Adrenal gland (tissue), 19 donors: ENCODE measurements at places on chromosomes 2 and 18.

DNA sequence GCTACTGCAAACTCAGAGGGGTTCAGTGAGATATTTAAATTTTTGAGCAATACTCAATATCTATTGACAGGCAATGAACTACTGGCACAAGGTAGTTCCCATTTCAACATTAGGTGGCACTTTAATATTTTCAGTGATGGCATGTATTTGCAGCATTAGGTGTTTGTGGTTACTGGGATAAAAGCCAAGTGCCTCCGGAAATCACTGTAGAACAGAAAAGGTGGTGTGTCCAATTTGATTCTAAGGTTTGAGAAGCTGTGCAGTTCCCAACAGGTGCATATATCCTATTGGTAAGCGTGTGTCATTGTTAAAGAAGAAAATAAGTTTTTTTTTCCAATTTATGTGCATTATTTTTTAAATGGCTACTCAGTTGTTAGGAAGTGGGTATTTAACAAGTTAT lies 41.3 kb downstream of the NABP1 start:
- no peak for DNase-seq

DNA sequence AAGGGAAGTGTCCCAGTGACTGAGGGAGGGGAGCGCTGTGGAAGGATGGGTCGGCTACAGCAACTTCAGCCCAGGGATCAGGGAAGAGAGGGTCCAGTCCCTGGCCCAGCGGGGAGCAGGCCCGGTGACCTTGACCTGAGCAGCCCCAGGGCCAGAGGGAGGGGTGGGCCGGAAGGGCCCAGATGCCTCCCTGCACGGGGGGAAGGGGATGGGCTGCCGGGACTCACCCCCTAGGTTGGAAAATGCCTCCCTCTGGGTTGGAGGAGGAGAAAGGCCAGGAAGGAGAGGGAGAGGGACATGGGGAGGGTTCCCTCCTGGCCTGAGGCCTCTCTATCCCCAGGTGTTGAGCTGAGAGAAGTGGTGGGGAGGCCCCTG lies 19.8 kb downstream of the GPC1 start:
- DNase-seq, result no peak

DNA sequence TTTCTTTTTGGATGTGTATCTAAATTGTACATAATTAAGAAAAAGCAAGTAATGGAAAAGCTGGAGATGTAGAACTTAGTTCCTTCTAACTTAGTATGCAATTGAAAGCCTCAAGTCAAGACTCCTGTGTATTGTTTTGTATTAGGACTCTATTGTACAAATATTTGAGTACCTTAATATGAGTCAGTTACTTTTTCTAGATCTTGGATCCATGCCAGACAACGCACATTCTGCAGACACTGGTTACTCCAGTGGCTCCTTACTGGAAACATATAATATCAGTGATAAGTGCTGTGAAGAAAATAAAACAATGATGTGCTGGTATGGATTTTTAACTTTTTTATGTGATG lies 1.5 kb downstream of the SLC39A10 start:
- DNase-seq, result peak; percentile 42

DNA sequence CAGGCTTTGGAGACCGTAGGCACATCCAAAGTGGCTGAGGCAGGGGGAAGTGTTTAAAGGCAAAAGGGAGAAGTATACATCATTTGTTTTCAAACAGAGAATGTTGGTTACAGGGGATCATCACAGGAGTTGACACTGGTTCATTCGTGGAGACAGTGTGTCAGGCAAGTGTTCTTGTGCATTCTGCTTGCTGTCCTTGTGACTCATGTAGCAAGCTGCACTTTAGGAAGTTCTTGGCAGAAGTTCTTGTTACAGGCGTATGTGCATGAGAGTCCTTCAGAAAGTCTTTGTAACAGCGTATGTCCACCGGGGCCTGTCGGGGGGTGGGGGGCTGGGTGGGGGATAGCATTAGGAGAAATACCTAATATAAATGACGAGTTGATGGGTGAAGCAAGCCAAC lies 36.5 kb upstream of the B4GALT6 start:
- peak; percentile 73 for DNase-seq

DNA sequence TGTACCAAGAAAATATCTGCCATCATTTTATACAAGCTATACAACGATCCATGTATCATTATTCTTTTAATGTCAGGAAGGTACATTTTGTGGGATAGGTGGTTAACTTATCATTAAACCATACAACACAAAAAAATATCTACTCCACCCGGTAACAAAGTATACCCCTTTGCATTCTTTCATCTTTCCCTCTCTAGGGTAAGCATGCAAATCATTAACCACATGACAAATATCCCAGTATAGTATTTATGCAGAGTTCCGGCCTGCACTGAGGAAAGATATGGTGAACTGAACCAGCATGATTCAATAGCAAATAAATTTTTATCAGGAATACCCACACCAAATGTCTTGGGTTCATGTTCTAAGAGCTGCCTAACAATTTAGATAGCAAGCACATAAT lies 22.5 kb upstream of the SULT1C2 start:
- no peak for DNase-seq

- no peak for DNase-seq
Observed at GRCh38 chr2:236916181-236916580, 169.5 kb upstream of the COPS8 start.

DNA sequence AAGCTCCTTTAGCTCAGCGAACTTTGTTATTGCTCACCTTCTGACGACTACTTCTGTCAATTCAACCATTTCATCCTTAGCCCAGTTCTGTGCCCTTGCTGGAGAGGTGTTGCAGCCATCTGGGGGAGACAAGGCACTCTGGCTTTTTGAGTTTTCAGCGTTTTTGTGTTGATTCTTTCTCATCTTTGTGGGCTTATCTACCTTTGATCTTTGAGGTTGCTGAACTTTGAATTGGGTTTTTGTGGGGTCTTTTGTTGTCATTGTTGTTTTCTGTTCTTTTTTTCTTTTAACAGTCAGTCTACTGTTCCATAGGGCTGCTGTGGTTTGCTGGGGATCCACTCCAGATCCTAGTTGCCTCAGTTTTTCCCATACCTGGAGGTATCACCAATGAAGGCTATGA lies 57.3 kb downstream of the GTF3C3 start:
- DNase-seq, result no peak

GRCh38 chr2:147595200-147595599 lies 249.6 kb upstream of the ACVR2A start:
- no peak for DNase-seq

DNA sequence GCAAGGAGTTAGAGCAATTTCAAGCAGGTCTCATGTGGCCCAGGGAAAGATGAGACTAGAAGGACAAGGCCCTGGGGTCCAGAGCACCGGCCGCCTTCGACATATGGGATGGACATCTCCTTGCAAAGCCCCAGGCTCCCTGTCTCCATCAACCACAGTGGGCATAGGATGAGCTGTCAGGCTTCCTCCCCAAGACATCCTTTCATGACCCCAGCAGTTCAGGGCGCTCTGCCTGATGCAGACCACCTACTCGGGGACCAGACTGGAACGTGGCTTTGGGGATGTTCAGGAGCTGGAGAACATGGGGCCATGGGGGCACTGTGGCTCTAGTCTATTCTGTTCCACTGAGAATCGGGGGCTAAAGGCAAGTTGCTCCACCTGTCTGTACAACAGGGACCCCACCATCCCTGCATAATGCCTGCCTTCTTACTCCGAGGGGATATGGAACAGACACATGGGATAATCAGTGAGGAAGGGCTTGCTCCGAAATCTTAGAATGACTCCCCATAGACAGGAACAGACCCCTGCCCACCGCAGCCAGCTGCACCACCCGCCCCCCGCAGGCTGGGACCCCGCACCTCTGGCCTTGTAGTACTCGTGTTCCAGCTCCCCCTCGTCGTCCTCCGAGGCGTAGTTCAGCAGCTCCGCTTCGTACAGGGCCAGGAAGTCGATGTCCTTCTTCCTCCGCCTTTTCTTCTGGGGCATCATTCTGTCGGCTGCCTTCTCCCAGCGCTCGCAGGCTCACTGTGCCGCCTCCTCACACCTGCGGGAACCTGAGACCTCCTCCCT lies 500 bp downstream of the LOXHD1 start:
- no peak for DNase-seq

DNA sequence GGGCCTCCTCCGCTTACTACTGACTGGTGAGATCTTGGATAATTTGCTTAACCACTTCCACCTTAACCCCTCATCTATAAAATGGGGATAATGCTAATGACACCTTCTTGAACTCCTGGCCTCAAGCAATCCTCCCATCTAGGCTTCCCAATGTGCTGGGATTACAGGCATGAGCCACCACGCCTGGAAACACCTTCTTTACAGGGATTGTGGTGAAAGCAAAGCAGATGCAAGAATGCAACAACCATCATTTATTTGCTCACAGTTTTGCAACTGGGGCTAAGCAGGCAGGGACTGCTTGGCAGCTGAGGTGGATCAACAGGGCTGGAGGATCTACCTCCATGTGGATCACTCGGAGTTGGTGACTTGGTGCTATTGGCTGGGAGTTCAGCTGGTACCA lies 76.2 kb upstream of the ZNF532 start:
- DNase-seq, result no peak

DNA sequence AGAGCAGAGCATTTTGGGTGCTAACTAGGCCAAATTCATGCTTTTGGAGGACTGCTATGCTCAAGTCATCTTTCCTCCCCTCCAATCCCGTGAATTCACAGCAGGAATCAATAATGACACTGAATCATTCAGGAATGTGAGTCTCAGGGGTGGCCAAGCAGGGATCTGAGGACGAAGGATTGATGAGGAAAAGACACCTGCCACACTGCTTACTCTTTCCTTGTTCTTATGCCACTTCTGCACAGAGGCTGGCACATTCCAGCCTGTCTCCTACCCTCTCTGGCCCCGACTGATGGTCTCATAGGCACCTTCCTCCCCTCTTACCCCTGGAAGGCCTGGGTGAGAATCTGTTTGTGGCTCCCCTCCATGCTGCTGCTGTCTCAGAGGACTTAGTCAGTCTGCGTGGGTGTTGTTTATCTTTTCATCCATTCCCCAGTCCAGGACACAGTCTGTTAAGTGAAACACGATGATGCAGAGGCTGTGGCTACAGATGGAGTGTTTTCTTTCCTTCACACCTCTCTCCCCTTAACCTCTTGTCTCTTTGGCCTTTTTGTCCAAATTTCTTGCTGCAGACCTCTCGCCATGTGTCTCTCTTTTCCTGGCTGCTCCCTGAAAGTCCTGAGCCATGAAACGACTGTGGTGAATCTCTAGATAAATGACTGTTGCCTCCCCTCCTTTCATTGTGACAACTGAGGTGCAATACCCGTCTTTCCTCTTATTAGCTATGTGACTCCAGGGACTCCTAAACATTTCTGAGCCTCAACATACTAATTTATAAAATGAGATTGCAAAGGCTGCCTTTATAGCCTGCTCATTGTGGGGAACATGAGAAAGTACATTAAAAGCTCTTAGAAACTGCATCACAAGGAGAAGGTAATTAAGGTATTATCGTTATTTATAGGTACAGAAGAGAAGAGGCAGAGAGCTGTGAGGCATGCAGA lies 86.9 kb downstream of the RDH14 start:
- no peak for DNase-seq

DNA sequence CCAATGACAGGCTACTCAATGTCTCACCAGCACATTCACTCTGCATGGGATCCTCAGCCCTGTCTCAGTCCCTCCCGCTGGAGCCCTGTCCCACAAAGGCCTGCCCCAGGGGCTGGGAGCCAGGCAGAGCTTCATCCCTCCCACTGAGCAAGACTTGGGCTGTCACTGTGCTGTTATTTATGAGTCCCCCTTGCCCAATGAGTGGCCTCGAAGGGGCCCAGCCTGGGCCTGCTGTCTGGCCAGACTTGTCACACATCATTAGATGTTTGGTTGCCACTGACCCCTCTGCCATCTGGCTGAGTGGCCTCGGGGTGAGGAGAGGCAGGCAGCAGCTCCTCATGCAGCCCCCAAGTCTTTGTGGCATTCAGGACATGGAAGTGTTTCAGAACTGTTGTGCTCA lies 330.6 kb upstream of the SKOR2 start:
- DNase-seq, result no peak
